Kidney (tissue), 22 donors: ENCODE measurements at places on chromosomes 5 and 9.

GRCh38 chr5:153523831-153524230 is 33.4 kb downstream of the GRIA1 start:
- H3K4me1 ChIP-seq: no peaks in the 10 kb centered on the region
- DNase-seq: no peak
- no peaks in the 10 kb centered on the region for H3K36me3 ChIP-seq
- H3K27ac ChIP-seq: no peak overlapping the region
- no peak overlapping the region for H3K4me3 ChIP-seq

GRCh38 chr5:180142824-180143610 is 66.0 kb downstream of the RASGEF1C start:
- DNase-seq: peak; percentile 29
- no peak overlapping the region for H3K4me3 ChIP-seq
- H3K36me3 ChIP-seq: no peaks in the 10 kb centered on the region
- H3K27me3 ChIP-seq: no peaks in the 10 kb centered on the region
- no peaks in the 10 kb centered on the region for H3K4me1 ChIP-seq

DNA sequence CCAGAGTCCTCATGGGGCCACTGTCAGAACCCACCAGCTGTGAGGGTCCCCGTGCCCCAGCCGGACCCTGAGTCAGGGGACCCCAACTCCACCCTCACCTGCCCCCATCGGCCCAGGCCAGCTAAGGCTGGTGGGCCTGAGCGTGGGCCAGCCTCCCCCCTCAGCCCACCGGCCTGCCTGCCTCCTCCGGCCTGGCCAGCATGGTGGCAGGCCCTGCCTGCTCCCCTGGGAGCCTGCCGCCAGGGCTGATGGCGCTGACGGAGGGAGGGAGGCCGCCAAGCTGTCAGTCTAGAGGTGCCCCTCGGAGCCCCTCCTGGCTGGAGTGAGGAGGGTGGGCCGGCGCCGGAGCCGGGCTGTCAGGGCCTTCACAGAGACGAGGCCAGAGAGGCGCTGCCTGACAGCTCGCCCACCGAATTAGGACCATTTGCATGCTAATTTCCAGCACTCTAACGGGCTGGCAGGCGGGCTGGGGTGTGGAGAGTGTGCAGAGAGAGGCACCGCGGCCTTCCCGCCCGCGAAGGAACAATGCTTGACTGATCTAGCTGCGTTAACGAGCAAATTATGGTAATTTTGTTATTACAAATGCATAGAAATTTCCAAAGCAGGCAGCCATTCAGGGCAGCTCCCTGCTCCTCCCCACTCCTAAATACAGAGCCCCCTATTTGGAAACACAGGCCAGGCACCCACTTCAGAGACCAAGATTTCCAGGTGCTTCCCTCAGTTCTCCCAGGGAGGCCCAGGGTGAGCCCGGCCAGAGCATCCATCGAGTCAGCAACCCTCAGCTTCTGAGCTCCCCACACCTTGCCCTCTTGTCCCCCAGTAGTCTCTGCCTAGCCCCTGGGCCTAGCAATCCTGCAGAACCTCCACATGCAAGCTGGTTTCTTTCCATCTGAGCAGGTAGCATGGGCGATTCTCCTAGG is 169.3 kb downstream of the PAX5 start:
- H3K4me1 ChIP-seq: no peaks in the 10 kb centered on the region
- peaks cover 3% of the 10 kb centered on the region for H3K27me3 ChIP-seq
- no peak for DNase-seq
- H3K36me3 ChIP-seq: no peaks in the 10 kb centered on the region

DNA sequence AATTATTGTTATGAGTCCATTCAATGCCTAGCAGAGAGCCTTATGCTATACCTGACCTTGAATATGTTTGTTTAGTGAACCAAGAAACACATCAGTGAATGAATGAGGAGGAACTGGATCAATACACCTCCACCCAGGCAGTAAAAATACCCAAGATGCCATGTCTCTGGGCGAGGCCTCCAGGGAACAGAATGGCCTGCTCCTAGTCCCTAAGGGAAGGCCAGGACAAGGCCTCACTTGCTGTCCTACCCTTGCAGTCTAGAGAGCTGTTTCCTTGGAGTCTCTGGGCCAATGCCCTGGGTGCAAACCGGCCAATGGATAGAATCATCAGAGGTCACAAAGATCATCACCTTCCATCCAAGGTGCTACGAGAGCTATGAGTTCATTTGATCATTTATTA is 26.1 kb downstream of the TNIP1 start:
- H3K4me3 ChIP-seq: no peak overlapping the region
- H3K36me3 ChIP-seq: peaks cover 63% of the 10 kb centered on the region
- no peaks in the 10 kb centered on the region for H3K27me3 ChIP-seq
- no peak overlapping the region for H3K27ac ChIP-seq

- H3K27me3 ChIP-seq: no peaks in the 10 kb centered on the region
- H3K4me3 ChIP-seq: no peak overlapping the region
- no peaks in the 10 kb centered on the region for H3K36me3 ChIP-seq
- no peak for DNase-seq
- H3K27ac ChIP-seq: no peak overlapping the region
Observed at GRCh38 chr5:176561259-176561658, 12.1 kb downstream of the CDHR2 start.
